ENCODE measurements at places on chromosomes 11 and 22. TPM values are rescaled to one million over a fixed set of nuclear protein-coding genes. Genes with fewer than 3 reads are reported as not detected.

DNA sequence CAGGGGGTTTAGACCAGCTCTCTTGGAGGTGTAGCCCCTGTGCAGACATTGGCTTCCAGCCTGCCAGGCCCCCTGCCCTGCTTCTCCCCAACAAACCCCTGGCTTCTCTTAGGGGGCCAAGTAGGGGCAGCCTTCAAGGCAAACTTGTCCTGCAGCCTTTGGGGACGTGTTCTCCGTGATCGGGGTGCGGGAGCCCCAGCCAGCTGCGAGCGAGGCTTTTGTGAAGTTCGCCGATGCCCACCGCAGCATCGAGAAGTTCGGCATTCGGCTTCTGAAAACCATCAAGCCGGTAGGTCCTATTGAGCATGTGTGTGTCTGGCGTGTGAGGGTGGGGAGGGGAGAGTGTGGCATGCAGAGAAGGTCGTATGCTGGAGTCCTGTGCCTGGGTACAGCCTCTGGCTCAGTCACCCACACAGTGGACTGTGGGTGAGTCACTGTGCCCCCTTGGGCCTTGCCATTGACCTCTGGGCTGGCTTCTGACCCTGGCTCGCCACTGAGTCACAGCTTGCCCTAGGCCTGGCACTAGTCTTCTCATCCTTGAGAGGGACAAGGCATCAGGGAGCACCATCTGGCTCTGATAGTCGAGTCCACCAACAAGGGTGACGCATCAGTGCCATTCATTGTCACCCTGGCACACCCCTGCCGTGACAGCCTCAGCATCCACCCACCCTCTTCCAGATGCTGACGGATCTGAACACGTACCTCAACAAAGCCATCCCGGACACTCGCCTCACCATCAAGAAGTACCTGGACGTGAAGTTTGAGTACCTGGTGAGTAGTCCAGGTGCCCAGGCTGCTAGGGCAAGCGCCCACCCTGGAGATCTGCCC lies 11.4 kb downstream of the SLC16A8 start:
- DNase-seq = no peak

The DRD4 gene
- not detected for total RNA-seq

- no peak for DNase-seq
These were observed 7.2 kb downstream of the MS4A15 start for GRCh38 chr11:60763692-60764369.

- no peak for DNase-seq
These were observed 49.3 kb upstream of the CLPB start for GRCh38 chr11:72483412-72484186.

GRCh38 chr11:26070714-26071380 lies 261.1 kb upstream of the ANO3 start:
- DNase-seq = no peak

The NCF4 gene
- total RNA-seq = 2.0 TPM

GRCh38 chr11:19374151-19374569 lies 133.4 kb upstream of the E2F8 start:
- no peak for DNase-seq

DNA sequence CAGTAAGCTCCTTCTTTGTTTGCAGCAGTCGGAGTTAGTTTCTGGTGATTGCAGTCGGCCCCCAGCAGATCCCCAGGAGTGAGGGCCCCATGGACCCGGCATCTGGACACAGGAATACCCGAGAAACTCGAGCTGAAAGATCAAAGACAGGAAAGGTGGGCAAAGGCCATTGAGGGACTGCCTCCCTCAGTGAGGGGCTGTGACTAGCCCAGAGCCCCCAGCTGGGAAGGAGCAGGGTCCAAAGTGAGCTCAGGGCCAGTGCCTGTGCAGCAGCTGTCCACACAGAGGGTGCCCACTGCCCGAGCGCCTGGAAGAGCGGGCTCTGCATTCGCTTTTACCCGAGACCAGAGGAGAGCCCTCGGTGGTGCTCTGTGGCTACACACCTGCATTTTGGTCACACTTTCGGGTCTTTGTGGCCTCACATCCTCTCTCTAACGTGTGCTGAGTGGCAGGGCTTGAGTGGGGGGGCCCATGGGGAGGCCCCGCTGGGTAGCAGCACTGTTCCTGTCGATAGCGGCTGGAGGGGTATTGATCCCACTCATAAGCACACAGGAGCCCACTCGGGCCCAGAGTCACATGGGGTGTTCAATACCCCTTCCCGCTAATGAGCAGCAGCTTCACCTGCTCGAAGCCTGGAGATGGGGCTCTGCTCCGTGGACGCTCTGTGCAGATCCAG lies 532.9 kb downstream of the TBC1D22A start:
- no peak for DNase-seq

DNA sequence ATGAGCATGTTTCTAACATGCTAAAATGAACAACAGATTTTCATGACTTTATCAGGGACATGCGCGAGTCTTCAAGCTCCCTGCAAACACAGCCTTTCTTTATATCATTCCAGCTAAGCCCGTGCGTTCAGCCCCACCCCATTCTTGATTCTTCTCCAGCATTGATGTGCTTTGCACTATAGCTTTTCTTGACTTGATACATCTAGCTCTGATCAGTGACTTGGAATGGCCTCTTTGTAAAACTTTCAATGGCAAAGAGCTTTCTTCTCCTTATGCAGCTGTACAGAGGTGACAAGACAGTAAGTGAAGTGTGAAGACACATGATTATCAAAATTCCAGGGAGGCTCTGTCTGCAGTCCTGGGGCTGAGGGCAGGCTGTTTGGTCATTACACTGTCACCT lies 561.0 kb downstream of the OPCML start:
- no peak for DNase-seq

The C11orf97 gene
- not detected for total RNA-seq

The MRPL16 gene
- total RNA-seq = 31.8 TPM
